ENCODE measurements at places on chromosomes 3 and 15.

GRCh38 chr15:88256279-88257230, at the start of gene NTRK3:
NTRK3 (minus strand) TSS chr15:88256739; CDS start chr15:88256153, 586 bp downstream.
- H3K4me1 ChIP-seq: peaks cover 15% of the 10 kb centered on the region
- DNase-seq: no peak
- no peaks in the 10 kb centered on the region for H3K36me3 ChIP-seq
- peak within 1 kb of the TSS; percentile 80 for H3K4me3 ChIP-seq
- H3K27me3 ChIP-seq: peaks cover 34% of the 10 kb centered on the region

DNA sequence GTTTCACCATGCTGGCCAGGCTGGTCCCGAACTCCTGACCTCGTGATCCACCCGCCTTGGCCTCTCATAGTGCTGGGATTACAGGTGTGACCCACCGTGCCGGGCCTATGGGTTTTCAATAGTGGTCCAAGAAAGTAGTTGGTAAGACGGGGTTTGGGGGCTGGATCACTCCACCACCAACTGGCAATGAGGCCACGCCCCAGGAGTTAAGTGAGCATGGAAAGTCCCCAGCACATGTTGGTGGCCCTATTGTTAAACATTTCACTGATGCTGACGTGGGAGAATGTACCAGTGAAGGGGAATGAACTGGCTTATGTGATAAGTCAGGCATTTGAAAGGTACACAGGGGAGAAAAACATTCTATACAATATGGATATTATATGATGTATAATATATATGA, 80.4 kb downstream of the CHRD start:
- H3K27me3 ChIP-seq: peaks cover 5% of the 10 kb centered on the region
- peaks cover 23% of the 10 kb centered on the region for H3K4me1 ChIP-seq
- peaks cover 7% of the 10 kb centered on the region for H3K36me3 ChIP-seq
- no peak for DNase-seq
- no peak overlapping the region for H3K4me3 ChIP-seq

DNA sequence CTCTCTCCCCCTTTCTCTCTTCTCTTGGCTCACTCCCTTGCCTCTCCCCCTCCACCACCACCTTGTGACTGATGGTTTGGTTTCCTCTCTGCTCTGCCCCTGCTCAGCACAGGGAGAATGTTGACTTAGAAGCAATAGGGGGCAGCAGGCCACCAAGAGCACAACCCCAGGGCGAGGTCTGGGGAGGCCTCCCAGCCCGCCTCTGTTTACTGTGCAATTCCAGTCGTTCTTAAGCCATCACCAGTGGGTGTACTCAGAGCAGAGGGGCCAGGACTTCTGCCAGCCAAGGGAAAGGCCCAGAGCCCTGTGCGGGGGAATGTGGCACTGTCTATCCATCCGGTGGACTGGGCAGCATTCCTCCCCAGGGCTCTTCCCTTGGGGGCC, 5.7 kb upstream of the APEH start:
- peaks cover 2% of the 10 kb centered on the region for H3K27me3 ChIP-seq
- H3K27ac ChIP-seq: no peak overlapping the region
- no peak for DNase-seq

- no peak overlapping the region for H3K4me3 ChIP-seq
- no peaks in the 10 kb centered on the region for H3K36me3 ChIP-seq
- H3K4me1 ChIP-seq: peaks cover 7% of the 10 kb centered on the region
- H3K27ac ChIP-seq: no peak overlapping the region
- peaks cover 18% of the 10 kb centered on the region for H3K27me3 ChIP-seq
These were observed 149.9 kb downstream of the SHQ1 start for GRCh38 chr3:72698154-72698917.

- no peak overlapping the region for H3K4me3 ChIP-seq
- no peak for DNase-seq
- H3K27ac ChIP-seq: no peak overlapping the region
- H3K36me3 ChIP-seq: no peaks in the 10 kb centered on the region
- H3K27me3 ChIP-seq: no peaks in the 10 kb centered on the region
These were observed 239.3 kb downstream of the FEZF2 start for GRCh38 chr3:62134061-62134496.

GRCh38 chr3:9301091-9301490, 51.6 kb upstream of the SRGAP3 start:
- H3K27me3 ChIP-seq: peaks cover 14% of the 10 kb centered on the region
- no peaks in the 10 kb centered on the region for H3K36me3 ChIP-seq
- peak; percentile 56 for DNase-seq
- H3K27ac ChIP-seq: no peak overlapping the region
- peaks cover 29% of the 10 kb centered on the region for H3K4me1 ChIP-seq
- no peak overlapping the region for H3K4me3 ChIP-seq

DNA sequence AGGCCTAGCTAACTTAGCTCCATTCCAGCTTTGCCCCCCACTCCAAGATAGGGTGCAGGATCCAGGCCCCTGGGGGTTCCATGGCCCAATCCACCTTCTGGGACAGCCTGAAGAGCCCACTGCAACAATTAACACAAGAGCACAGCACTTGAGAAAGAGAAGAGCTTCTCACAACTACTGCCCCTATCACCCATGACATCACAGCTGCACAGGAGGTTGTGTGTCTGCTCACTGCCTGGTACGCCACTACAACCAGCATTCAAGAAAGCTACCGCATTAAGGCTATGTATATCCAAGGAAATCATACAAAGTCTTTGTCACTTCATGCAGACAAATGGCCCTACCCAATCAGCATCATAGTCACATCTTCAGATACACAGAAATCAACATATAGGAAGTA, 62.0 kb downstream of the MYO5A start:
- H3K27me3 ChIP-seq: no peaks in the 10 kb centered on the region
- H3K4me3 ChIP-seq: no peak overlapping the region
- no peak overlapping the region for H3K27ac ChIP-seq
- peaks cover 43% of the 10 kb centered on the region for H3K4me1 ChIP-seq

- DNase-seq: peak; percentile 25
- H3K27ac ChIP-seq: peak overlapping the region; percentile 5
- no peaks in the 10 kb centered on the region for H3K36me3 ChIP-seq
- H3K4me1 ChIP-seq: peaks cover 20% of the 10 kb centered on the region
- H3K4me3 ChIP-seq: no peak overlapping the region
These were observed 1124.2 kb downstream of the NAALADL2 start for GRCh38 chr3:175983379-175983778.

- H3K4me1 ChIP-seq: no peaks in the 10 kb centered on the region
- H3K27ac ChIP-seq: no peak overlapping the region
- no peak for DNase-seq
- no peak overlapping the region for H3K4me3 ChIP-seq
- no peaks in the 10 kb centered on the region for H3K36me3 ChIP-seq
These were observed 58.7 kb upstream of the MEF2A start for GRCh38 chr15:99507016-99507503.
